ENCODE measurements at places on chromosomes 2 and 18. TPM values are rescaled to one million over a fixed set of nuclear protein-coding genes. Genes with fewer than 3 reads are reported as not detected.
A peak's percentile ranks its signal among the peaks of the same experiment; 100 is the strongest.

- DNase-seq = no peak
Observed at GRCh38 chr18:55300936-55301531, 287.0 kb downstream of the TCF4 start.

GRCh38 chr2:1664076-1664605 lies 80.2 kb downstream of the PXDN start:
- DNase-seq = no peak

- no peak for DNase-seq
Observed at GRCh38 chr2:86243950-86244733, 44.9 kb downstream of the MRPL35 start.

DNA sequence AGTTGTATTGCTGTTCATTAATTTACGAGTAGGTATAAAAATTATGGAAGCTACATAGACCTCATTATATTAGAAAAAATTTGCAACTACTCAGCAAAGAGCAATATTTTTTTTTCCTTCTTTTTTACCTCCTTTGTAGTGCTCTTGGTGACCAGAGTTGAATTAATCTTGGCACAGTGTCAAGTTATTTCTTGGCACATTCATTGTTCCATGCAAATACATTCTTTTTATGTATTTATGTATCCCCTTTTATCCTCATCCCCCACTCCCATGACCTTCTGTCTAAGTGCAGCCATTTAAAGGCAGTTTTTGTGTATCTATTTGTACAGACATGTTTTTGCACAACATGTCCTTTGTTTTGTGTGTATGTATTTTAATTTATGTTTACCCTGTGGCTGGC lies 224.5 kb downstream of the CCDC102B start:
- no peak for DNase-seq

DNA sequence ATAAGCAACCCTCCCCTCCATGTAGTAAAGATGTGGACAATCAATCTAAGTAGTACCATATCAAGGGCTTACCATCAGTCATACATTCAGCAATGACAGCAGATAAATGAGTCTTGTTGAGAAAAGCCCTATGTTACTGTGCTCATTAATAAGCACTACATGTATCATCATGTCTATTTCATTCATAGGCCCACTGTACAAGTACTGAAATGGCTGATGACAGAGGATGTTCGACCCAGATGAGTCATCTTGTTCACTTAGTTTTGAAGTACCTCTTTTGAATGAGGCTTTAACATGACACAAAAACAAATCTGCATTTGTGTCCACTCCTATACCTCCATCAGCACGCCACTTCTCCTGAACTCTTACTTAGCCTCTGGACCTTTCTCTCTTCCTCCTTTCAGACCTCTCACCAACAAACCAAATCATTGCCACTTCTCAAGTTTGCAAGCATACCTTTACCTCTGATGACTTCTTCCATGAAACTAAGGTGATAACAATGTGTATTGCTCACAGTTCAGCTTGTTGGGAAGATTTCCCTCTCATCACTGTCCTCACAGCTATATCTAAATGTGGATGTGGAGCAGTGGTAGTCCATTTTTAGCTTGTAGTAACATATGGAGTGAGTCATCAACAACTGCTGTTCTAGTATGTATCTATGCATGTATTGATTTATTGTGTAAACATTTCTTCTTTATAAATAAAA lies 921.0 kb upstream of the SLC39A10 start:
- no peak for DNase-seq

Gene RBKS
- 1.7 TPM for total RNA-seq

GRCh38 chr2:179021258-179021657 lies 28.7 kb downstream of the CCDC141 start:
- DNase-seq = no peak

DNA sequence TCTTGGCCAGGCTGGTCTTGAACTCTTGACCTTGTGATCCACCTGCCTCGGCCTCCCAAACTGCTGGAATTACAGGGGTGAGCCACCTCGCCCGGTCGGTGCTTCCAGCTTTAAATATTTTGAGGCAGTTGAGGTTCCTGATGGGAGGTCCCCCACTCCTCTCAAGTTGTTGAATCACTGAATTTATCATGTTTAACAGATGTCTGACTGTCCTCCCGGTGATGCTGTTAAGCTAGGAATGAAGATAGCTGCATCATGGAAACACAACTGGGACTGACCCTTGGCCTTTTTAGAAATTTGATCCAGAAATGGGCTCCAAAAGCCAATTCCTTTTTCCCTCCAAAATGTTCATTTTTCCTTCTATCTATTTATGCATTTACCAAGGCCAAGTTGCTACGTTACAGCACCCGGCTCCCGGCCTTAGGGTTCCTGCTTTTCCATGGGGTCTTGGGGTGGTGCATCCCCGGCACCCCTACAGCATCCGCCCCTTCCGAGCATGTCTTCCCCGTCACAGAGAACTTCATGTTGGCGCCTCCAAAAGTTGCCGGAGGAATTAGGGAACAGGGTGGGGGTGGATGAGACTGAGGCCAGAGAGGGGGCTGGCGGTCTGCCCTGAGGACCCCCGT lies 43.9 kb downstream of the PAX8 start:
- no peak for DNase-seq

DNA sequence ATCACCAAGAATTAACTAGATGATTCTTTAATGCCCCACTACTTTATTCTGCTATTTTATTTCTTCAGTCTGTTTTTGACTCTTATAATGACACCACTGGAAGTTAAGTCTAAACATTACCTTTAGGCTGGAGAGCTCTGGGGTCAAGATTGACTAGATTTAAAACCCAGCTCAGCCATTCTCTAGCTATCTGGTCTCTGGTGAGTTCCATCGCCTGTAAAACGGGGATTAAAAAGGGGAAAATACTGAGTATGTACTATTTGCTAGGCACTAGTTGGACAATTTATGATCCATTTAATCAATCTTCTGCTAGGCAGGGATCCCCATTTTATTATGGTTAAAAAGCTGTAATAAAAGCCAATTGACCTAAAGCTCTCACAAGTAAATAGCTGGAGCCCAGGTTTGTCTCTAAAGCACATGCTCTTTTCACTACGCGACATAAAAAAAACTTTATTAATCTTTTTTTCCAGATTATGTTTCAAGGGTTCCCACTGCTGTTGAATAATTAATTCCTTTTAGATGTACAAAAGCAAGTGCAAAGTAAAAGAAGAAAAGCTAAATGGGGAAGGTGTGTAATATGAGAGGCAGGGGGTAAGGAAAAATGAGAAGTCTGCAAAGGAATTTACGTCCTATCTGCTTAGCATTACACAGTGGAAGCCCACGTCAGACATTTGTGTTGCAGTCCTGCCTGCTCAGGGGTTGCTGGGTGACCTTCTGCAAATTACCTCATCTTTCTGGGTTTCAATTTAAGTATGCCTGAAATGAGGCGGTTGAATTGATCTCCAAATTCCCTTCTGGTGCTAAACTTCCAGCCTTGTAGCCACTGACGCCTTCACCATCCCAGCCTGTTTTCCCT lies 918 bp upstream of the NABP1 start:
- DNase-seq = peak; percentile 18

- DNase-seq = no peak
Observed at GRCh38 chr18:71329114-71329513, 1040.3 kb downstream of the SOCS6 start.

DNA sequence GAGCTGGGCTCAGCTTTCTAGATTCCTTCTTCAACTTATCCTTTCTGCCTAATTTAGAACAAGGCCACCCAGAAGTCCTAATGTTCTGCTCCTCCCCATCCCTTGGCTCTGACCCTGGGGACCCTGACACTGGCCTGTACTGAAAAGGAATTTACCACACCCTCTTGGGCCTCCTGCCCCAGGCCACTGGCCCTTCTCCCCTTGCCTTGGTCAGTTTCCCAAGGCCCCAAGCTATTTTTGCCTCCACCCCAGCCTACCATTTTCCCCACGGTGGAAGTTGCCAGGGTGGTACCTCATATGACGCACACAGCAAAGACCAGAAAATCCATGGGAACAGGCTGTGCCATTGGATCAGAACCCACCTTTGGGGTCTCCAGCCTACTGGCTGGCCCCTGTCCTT lies 72.1 kb downstream of the ZBTB7C start:
- DNase-seq = no peak

DNA sequence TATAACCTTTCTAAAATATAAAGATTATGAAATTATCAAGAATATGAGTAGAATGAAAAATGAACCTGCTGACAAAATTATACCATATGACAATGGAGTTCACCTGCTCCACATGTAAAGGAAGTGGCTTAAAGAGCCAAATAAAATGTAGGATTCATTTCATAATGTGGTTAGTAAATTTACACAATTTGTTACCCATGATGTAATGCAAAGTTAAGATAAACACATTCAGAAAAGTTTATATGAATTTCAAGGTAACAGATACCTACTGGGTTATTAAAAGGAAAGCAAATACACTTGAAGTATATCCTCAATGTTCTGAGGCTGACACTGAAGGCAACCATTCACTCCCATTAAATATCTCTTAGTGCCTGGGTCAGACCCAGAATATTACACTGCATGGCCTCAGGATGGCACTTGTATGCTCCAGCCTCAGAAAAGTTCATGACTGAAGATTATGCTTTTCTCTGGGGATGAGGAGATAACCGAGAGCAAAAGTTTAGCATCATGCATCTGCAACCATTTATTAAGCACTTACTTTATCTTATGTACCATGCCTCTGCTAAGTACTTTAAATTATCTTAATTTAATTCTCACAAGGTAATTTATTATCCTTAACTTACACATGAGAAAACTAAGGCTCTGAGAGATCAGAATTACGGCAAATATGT lies 6.2 kb downstream of the STRN start:
- DNase-seq = no peak

Gene EFHD1
- total RNA-seq = 0.30 TPM

DNA sequence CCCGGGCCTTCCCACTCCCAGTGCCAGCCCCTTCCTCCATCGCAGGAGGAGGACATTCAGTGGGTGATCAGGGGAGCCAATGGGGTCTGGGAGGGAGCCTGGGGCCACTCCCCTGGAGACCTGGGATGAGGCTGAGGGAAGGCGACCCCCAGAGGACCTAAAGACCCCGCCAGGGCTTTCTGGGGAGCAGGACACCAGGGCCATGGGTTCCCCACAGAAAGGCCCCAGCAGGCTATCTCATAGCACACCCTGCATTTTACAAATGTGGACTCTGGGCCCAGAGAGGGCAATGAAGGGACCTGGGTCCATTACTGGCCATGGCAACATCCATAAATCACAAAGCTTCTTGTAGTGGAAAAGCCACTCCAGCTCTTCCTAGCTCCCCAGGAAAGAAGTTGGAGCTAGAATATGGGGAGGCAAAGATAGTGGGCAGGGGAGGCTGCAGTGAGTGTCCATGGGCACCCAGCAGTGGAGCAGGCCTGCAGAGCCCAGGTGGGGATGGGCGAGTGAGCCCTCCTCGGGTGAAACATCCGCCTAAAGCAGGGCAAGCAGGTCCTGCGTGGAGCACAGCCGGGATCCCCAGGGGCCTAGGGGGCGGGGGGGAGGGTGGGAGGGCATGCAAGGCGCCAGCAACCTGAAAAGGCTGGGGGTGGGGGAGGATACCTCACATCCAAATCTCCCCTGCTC lies 13.8 kb downstream of the CYP26B1 start:
- no peak for DNase-seq

DNA sequence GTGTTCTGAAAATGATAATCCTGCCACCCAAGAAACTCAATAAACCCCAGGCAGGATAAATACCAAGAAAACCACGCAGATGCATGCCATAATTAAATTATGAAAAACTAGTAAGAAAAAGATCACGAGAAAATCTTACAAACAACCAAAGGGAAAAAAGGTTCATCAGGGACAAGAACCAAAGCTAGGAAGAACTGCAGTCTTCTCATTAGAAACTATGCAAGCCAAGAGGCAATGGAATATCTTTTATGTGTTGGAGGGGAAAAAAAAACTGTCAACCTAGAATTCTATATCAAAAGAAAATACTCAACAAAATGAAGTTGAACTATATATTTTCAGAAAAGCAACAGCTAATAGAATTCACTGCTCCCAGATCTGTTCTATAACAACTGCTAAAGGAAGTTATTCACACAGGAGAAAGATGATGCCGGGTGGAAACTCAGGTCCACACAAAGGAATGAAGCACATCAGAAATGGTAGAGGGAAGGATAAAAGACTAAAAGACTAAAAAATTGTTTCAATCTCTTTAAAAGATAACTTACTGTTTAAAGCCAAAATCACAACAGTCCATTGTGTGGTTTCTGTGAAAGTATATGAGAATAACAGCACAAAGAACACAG lies 55.0 kb downstream of the NDUFA10 start:
- no peak for DNase-seq

Gene DSG1
- 1.8 TPM for total RNA-seq

GRCh38 chr18:31634331-31634713 lies 42.6 kb downstream of the TTR start:
- DNase-seq = no peak

Gene RNF125
- total RNA-seq = 10.7 TPM

GRCh38 chr2:118853651-118854291 lies 6.3 kb upstream of the EN1 start:
- DNase-seq = no peak

Gene MBD1
- total RNA-seq = 39.5 TPM

Gene CHAC2
- total RNA-seq = 11.3 TPM

- DNase-seq = no peak
Observed at GRCh38 chr2:23221236-23221635, 163.7 kb upstream of the KLHL29 start.

DNA sequence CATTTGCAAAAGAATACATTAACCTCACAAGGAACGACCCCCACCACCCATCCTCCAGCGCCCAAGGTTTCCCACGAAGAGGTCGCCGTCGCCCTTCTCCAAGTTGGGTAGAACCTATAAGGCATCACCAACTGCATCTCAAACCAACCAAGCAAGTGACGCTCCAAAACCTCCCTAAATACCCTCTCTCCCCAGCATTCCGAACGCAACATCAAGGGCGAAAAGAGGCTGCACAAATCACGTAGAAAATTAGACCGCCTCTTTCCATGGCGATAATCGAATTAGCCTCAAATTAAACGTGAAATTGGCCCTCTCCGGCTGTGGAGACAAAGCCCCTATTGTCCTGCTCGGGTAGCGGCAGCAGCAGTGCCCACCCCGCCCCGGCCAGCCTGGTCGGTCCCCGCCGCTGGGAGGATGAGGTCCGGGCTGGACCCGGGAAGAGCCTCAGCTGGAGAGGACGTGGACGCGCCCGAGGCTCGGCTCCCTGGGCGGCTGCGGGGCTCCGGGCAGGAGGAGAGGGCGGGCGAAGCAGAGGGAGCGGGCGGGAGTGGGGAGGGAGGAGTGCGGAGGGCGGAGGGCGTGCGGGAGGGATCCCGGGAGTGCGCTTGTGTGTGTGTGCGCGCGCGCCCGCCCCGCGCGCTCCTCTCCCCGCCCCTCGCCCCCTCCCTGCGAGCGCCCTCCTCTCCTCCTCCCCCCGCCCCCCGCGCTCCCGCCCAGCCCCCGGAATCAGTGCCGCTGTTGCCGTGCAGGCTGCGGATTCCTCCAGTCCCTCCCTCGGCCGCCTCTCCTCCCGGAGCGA lies at the start of gene SPTBN1:
Gene SPTBN1 (plus strand): TSS at position 765 of the 799 bp plus-strand sequence. CDS start 70,092 bp downstream, outside the sequence.
- DNase-seq = no peak

DNA sequence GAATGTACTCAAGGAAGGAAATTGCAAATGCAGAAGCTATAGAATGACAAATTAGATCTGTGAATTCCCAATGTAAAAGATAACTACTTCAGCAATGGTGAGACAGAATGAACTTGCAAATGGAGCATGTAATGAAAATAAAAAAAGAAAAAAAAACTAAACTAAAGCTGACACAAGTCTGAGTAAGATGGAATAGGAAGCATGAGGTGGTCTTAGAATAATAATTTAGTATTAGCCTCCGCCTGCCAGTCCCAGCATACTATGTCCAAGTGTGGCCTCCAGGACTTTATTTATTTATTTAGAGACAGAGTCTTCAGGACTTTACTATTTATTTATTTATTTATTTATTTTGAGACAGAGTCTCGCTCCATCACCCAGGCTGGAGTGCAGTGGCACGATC lies 37.4 kb upstream of the SLC39A10 start:
- no peak for DNase-seq

GRCh38 chr2:5758346-5758745 lies 66.2 kb downstream of the SOX11 start:
- DNase-seq = no peak

Gene NPPC
- 0.49 TPM for total RNA-seq

Gene REG3A
- total RNA-seq = not detected

Data from esophagus squamous epithelium (tissue), 5 donors.